Stimulated activated CD8-positive, alpha-beta memory T cell treated with anti-CD3 and anti-CD28 coated beads, Interleukin-15, amount 100 ng/mL, for 48 hours (primary cell): ENCODE measurements at places on chromosomes 1 and 21.
A peak's percentile ranks its signal among the peaks of the same experiment; 100 is the strongest.

GRCh38 chr1:150262388-150263320 lies 5.1 kb downstream of the CA14 start:
- DNase-seq, result no peak

DNA sequence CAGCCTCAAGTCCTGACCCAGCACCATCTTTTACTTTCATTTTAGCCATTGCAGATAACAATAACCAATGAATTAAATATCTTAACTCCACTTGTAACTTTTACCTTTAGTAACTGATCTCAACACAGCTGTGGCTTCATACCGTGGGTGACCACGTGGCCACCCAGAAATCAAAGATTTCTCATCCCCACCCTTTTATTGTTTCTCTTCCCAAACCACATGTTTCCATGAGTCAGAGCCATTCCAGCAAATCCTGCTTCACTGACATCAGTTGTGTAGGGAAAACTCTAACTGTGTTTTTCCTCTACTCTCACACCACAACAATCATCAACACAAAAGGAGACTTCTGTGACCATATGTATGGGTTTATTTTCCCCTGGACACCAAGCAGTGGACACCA lies 25.1 kb upstream of the BRDT start:
- no peak for DNase-seq

GRCh38 chr1:178344513-178345091 lies 152.2 kb downstream of the CLEC20A start:
- no peak for DNase-seq

DNA sequence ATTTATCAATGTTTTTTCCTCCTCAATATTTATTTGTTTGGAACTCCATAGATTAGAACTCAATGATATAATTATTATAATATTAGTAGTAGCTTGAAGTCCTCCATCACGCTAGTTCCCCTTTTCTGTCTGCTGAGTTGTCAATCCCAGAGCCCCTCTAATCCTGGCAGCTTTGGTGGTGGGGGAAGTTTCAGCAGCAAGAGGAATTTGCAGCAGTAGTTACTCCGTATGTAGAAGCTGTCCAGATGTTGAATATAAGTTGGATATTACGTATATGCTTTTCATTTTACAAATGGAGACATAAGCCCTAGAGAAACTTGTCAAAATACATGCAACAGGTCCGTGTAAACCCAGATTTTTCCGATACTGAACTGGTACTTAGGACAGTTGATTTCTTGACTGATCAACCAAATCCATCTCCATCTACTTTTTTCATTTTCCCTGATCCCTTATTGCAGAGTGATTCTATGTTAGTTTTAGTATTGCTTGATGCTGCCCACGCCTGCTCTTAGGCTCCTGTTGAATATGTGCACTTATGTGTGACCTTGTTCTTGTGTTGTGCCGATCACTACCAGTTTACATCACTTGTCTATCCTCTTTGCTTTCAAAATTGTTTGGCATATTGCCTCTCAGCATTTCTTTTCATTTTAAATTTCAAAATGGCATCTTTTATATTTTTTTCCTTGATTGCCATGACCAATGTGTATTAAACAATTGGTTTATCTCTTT lies 28.1 kb downstream of the SMAP2 start:
- DNase-seq, result no peak

DNA sequence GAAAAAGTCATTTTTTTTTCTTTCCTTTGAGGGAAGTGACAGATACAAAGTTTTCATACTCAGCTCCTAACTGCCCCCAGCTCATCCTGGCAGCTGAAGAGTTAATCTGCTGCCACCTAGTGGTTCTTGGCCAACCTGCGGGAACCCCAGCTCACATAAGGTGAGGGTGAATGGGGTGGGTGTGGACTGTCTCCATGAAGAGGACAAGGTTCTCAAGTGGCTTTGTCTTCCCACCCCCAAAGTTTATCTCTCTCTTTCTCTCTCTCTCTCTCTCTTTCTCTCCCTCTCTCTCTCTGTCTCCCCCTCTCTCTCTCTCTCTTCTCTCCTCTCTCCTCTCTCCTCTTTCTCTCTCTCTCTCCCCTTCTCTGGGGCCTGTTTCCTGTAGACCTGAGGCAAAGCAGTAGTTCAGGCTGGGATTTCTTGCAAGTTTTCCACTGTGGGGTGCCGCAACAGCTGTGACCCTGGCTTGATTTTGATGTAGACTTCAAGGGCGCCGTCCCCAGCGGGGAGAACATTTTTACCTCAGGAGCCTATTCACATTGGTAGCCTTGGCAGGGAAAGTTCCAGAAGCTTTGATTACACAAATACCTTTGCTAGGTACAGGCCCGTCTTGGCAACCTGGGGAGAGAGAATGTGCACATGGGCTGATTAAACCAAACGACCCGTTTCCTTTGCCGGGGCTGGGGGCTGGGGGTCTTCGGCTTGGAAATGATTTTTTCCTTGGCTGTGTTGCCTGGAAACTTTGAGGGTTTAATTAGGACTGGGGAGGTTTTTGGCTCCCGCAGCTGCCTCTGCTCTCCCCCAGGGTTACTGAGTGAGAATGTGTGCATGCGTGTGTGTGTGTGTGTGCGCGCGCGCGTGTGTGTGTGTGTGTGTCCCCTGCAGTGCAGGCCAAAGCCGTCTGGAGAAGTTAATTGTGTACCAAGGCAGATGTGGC lies 135.9 kb downstream of the TM2D1 start:
- DNase-seq, result peak; percentile 48

DNA sequence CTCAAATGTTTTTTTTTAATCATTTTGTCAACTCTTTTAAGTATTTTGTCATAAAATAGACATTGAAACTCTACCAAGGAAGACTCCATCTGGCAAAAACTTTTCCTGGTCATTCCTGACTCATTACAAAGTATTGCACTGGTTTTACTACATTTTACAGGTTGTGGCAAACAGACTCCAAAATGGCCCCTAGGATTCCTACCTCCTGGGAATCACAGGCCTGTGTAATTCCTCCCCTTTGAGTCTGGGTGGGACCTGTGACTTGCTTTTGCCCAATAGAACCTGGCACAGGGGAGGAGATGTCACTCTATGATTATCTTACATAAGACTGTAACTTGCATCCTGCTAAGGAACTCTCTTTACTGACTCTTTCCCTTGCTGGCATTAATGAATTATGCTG lies 123.6 kb upstream of the KCNJ6 start:
- no peak for DNase-seq

GRCh38 chr1:65469889-65470340 lies 49.4 kb downstream of the LEPR start:
- no peak for DNase-seq

DNA sequence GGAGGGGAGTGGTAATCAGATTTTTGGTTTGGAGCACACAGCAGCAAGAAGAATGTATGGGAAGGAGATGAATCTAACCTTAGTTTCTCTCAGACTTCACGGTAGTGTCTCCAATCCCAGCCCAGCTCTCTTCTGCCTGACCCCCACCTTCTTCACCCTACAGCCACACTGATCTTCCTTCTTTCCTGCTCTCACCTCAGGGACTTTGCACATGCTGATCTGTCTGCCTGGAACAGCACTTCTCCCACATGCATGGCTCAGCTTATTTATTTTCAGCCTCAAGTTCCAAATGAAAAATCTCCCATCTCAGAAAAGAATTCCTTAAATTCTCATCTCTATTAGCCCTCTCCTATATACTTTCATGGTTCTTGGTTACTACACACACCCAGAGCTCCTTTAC lies 48.8 kb upstream of the LPAR3 start:
- DNase-seq, result no peak

- DNase-seq, result no peak
Observed at GRCh38 chr1:17120962-17121837, 1.9 kb upstream of the PADI2 start.

DNA sequence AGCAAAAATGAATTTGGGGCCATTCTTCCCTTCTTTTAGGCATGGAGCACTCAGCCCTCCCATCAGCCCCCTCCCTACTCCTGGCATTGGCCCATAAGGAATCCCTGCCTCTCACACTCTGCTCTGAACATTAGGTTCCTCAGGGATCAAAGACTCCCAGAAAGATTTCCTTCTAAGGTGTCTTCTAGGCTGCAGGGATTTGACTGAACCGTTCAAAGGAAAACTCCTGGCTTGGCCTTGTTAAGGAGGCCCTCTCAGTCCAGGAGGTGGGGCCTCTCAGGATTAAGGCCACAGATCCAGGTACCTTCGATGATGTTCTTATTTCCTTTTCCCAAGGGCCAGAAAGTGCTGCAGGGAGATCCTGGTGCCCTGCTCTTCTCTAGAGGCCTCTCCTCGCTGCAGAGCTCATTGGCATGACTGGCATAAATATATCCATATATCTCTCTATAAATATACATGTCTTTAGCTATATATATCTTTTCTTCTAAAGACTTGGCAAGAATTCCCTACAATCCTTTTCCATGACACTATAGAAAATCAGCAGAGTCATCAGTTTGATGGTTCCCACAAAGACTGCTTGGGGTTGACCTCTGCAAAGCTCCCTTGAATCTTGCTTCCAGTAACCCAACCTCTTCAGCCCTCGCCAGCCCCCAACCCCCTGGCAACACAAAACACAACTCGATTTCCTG lies 59.1 kb downstream of the PLXNA2 start:
- DNase-seq, result no peak
